ENCODE measurements at places on chromosomes 12 and 14. TPM values are rescaled to one million over a fixed set of nuclear protein-coding genes. Genes with fewer than 3 reads are reported as not detected.

The CNTN1 gene
- 0.79 TPM for total RNA-seq

The RTN1 gene
- total RNA-seq, result 0.78 TPM

The NDRG2 gene
- total RNA-seq, result 0.11 TPM

The COA8 gene
- 19.3 TPM for total RNA-seq

The OS9 gene
- 194 TPM for total RNA-seq

The RABGGTA gene
- 21.6 TPM for total RNA-seq

The TAPBPL gene
- total RNA-seq, result 6.5 TPM

The NFYB gene
- 24.7 TPM for total RNA-seq

The SYNE2 gene
- 24.9 TPM for total RNA-seq

The CLMN gene
- 4.8 TPM for total RNA-seq

The GYS2 gene
- total RNA-seq, result not detected

The MYH7 gene
- total RNA-seq, result not detected

The TRIM9 gene
- 0.07 TPM for total RNA-seq

Measured in pulmonary artery endothelial cell (primary cell).